Esophagus muscularis mucosa (tissue), 4 donors: ENCODE measurements at places on chromosomes 5 and 9. TPM values are rescaled to one million over a fixed set of nuclear protein-coding genes. Genes with fewer than 3 reads are reported as not detected.

DNA sequence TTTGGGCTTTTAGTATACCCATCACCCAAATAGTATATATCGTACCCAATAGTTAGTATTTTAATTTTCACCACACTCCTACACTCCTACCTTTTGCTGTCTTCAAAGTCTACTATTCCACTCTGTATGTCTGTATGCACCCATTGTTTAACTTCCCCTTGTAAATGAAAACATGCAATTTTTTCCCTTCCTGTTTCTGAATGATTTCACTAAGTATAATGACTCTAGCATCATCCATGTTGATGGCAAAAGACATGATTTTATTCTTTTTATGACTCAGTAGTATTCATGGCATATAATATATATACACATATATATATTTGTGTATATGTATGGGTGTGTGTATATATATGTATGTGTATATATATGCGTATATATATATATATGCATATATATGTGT, 63.1 kb upstream of the FAM174A start:
- no peak for DNase-seq
- no peaks in the 10 kb centered on the region for H3K4me1 ChIP-seq
- H3K4me3 ChIP-seq = no peak overlapping the region
- H3K27ac ChIP-seq = no peak overlapping the region
- H3K36me3 ChIP-seq = no peaks in the 10 kb centered on the region
- H3K27me3 ChIP-seq = no peaks in the 10 kb centered on the region

- DNase-seq = no peak
- no peak overlapping the region for H3K4me3 ChIP-seq
- no peaks in the 10 kb centered on the region for H3K36me3 ChIP-seq
- H3K27ac ChIP-seq = no peak overlapping the region
- peaks cover 39% of the 10 kb centered on the region for H3K27me3 ChIP-seq
- H3K4me1 ChIP-seq = no peaks in the 10 kb centered on the region
Observed at GRCh38 chr9:126694206-126695081, 80.7 kb downstream of the LMX1B start.

- H3K27ac ChIP-seq = no peak overlapping the region
- no peaks in the 10 kb centered on the region for H3K36me3 ChIP-seq
- H3K4me1 ChIP-seq = no peaks in the 10 kb centered on the region
- no peak overlapping the region for H3K4me3 ChIP-seq
- H3K27me3 ChIP-seq = no peaks in the 10 kb centered on the region
Observed at GRCh38 chr5:124353016-124353415, 393.4 kb downstream of the ZNF608 start.

- H3K4me3 ChIP-seq = no peak overlapping the region
- H3K27me3 ChIP-seq = no peaks in the 10 kb centered on the region
- no peak overlapping the region for H3K27ac ChIP-seq
- H3K4me1 ChIP-seq = peaks cover 4% of the 10 kb centered on the region
Observed at GRCh38 chr9:31445960-31446359, 938.5 kb upstream of the ACO1 start.

- H3K27me3 ChIP-seq = no peaks in the 10 kb centered on the region
- peaks cover 2% of the 10 kb centered on the region for H3K4me1 ChIP-seq
- no peak overlapping the region for H3K4me3 ChIP-seq
Observed at GRCh38 chr5:203246-203930, 12.1 kb downstream of the LRRC14B start.

DNA sequence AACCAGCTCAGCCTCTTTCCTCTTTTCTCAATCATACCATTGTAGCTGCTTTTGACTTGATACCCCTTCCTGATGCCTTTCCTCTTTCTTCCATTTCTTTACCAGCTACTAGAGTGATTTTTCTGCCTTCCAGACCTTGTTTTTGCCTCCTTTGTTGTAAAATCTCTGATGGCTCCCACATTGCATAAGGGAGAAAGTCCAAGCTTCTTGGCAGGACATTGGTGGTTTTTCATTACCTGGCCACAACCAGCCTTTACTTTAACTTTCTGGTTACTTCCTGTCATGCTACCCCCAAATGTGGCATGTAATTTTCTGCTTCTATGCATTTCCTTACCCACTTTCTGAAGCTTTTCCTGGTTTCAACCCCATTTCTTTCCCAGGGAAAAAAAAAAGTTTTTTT, 452.5 kb downstream of the TMEM38B start:
- H3K36me3 ChIP-seq = no peaks in the 10 kb centered on the region
- H3K27ac ChIP-seq = no peak overlapping the region
- DNase-seq = no peak
- no peak overlapping the region for H3K4me3 ChIP-seq
- H3K4me1 ChIP-seq = no peaks in the 10 kb centered on the region

GRCh38 chr9:16028548-16028947, 475.7 kb downstream of the CCDC171 start:
- H3K27ac ChIP-seq = no peak overlapping the region
- H3K4me3 ChIP-seq = no peak overlapping the region
- peaks cover 27% of the 10 kb centered on the region for H3K4me1 ChIP-seq
- DNase-seq = no peak

- H3K4me1 ChIP-seq = peaks cover 18% of the 10 kb centered on the region
- no peak overlapping the region for H3K4me3 ChIP-seq
Observed at GRCh38 chr9:114150608-114151007, 4.7 kb upstream of the COL27A1 start.

DNA sequence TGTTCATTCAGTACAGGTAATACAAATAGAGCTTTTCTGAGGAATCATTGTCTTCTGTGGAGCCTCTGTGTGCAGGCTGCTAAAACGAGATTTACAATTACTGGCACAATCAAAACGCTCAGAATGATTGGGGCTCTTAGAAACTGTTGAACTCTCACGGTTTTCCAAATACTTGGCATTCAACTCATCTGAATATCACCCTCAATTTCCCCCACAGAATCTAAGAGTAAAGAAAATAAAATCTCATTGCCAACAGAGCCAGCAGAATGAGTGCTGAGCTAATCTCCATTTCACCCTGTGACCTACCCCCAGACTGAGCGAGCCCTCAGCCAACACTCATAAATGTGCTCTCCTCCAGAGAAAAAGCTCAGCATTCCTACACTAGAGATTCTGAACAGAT, 35.3 kb upstream of the TMED7 start:
- H3K4me3 ChIP-seq = no peak overlapping the region
- no peak overlapping the region for H3K27ac ChIP-seq
- no peaks in the 10 kb centered on the region for H3K36me3 ChIP-seq
- H3K27me3 ChIP-seq = no peaks in the 10 kb centered on the region

SPATA31C1 gene
- not detected for total RNA-seq

IL5 gene
- total RNA-seq = not detected

PFN3 gene
- total RNA-seq = not detected

ARID3C gene
- not detected for total RNA-seq

MIGA2 gene
- 27.0 TPM for total RNA-seq

F12 gene
- 0.17 TPM for total RNA-seq

NSD1 gene
- 35.1 TPM for total RNA-seq

PCDHA2 gene
- 0.42 TPM for total RNA-seq

SPTAN1 gene
- total RNA-seq = 368 TPM
